CD4-positive, alpha-beta memory T cell (primary cell): ENCODE measurements at places on chromosomes 4 and X.

- no peak for DNase-seq
Observed at GRCh38 chrX:109393859-109394258, 88.0 kb downstream of the GUCY2F start.

DNA sequence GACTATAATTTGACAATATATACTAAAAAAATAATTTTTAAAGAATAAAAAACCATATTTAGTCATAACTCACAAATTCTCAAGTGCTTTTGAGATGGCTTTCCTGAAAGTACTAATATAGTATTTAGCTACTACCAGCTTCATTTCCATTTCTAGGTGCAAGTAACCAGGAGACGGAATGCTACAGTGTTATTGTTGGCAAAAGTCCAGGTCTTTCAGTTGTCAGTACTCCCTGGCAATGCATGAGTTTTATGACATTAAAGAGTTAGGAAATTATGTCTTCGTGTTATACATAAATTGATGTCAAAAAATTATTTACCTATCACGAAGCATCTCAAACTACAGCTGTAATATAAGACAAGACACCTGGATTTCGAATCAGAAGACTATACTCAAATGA lies 45.0 kb downstream of the TMEM47 start:
- DNase-seq = no peak

GRCh38 chr4:71272976-71273375 lies 65.8 kb upstream of the SLC4A4 start:
- DNase-seq = no peak

DNA sequence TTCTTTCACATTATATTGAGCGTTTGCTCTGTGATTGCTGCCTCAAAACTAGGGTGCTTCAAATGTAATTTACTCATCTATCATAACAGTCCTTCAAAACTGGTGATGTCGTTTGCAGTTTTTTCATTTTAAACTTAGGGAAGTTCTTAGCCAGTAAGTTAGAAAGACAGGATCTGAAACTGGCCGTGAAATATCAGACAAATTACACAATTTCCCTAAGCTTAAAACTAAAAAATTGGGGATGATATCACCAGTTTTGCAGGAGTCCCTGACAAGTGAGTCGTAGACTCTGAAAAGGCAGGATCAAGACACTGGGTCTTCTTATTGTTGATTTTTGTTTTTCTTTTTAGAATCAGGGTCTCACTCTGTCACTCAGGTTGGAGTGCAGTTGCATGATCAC lies 44.8 kb downstream of the MOB1B start:
- no peak for DNase-seq

DNA sequence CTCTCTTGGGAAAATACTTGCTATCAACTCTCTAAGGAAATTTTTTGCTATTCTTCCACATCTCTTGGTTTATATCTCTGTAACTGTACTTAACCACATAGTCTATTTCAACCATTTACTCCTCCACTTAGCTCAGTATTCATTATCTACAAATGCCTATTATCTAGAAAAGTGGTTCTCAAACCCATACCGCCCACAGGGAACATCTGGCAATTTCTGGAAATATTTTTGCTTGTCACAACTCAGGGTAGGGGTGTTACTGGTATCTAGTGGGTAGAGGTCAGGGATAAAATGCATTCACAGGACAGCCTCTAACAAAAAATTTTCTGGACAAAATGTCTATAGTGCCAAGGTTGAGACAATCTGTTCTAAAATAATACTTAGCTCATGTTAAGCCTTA lies 14.4 kb downstream of the ATRX start:
- DNase-seq = no peak
